HL-60 (cell line): ENCODE measurements at places on chromosomes 11 and 22.

- no peak for DNase-seq
Observed at GRCh38 chr11:13927481-13927880, 35.0 kb upstream of the SPON1 start.

DNA sequence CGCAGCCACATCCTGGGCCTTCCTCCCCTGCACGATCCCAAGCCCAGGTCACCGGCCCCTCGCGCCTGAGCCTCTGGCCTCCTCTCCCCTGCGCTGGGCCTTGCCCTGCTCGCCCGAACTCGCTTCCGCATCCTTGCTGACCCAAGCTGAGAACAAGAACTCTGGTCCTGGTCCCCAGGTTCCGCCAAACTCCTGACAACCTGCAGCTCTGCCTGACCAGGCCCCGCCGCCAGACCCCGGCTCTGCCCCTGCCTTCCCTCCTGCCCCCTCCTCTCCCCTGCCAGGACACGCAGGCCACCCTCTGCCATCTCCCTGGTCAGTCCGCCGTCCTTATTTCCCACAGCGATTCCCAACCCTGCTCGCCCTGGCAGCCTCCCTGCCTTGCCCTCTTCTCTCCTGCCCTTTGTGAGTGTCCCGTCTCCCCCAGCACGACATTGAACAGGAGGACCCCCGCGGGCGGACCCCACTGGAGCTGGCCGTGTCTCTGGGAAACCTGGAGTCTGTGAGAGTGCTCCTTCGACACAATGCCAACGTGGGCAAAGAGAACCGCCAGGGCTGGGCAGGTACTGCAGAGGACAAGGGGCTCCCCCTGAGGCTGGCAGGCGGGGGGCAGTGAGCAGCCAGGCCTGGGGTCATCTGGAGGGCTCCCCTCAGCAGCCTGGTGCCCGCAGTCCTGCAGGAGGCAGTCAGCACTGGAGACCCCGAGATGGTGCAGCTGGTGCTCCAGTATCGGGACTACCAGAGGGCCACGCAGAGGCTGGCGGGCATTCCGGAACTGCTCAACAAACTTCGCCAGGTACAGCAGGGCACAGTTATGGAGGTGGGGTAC is 762 bp downstream of the ANKRD13D start:
- DNase-seq: no peak

- DNase-seq: no peak
Observed at GRCh38 chr22:41480397-41480735, 11.4 kb downstream of the ACO2 start.

DNA sequence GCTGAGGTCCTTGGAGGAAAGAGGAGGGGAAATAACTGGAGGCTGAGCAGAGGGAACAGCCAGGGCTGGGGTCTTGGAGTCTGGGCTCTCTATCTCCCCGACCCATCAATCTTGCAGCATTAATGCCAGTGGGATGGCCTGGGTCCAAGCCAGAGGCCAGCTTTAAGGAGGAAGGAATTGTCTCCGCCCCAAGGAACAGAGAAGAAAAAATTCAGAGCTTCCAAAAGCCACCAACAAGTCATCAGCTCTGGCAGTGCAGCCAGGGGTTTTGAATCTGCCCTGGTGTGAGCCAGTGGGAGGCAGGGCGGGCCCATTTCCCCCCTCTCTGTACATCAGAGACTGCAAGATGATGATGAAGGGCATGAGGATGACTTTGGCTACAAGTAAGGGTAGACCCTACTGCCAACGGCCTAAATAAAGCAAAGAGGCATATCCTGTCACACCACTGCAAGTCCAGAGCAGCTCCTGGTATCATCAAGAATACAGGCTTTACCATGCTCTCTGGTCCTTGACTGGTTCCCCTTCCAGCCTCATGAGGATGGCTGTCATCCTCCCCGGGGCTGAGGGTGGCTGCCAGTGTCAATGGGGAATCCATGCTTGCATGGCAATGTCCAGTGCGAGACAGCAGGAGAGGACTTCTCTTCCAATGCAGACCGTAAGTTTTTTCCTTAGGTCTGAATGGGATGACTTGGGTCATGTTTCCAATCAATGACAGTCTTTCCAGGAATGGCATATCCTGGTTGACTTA is 34.4 kb downstream of the LRRC32 start:
- no peak for DNase-seq

GRCh38 chr11:69443138-69443967 is 38.1 kb upstream of the LINC01488 start:
- peak; percentile 86 for DNase-seq

DNA sequence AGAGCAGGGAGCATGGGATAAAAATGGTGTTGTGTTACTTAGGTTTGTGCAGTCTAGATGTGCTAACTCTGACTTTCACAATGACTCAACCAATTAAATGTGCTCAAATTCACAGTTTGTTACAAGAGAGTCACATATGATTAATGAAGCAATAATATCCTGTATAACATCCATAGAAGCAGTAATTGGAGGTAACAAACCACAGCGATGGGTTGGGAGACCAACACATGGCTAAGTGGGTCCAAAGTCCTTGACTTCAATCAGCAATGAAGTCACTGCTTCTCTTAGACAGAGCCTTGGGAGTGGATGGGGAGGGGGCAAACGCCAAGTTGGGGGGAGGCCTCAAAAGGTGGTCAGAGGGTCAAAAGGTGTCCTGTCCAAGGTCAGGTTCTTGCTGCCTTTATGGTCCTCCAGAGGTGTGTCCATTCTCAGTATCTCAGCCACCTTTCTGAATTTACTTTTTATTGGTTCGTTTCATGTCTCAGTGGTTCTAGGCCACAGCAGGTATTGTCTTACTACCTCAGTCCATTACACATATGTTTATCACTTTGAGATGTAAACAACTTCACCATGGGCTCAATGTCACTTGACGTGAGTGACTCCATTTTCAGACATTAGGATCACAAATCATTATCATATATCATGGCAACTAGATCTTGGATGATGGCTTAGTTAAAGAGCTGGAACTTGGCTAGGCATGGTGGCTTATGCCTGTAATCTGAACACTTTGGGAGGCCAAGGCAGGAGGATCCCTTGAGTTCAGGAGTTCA is 32.4 kb downstream of the SLN start:
- no peak for DNase-seq

GRCh38 chr22:35329114-35329847 is 29.6 kb downstream of the TOM1 start:
- DNase-seq: no peak

DNA sequence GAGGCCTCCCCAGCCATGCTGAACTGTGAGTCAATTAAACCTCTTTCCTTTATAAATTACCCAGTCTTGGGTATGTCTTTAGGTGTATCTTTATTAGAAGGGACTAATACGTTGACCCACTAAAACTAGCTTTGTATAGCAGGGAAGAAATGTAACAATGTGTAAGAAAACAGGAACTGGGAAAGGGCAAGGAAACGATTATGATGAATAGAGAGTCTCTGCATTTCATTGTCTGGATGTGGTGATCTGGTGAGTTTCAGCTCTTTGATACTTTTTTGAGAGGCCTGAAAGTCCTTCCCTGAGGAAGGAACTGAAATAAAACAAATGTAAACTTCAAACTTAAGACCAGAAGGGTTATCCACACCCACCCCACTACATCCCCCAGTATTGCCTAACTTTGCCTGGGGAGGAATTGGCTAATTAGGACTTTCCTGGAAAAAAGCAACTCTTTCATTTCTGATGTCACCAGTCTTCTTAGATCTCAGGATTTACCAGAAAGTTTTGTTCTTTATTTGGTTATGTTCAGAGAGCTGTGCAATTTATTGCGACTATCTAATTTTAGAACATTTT is 119.0 kb downstream of the LDLRAD3 start:
- DNase-seq: no peak

GRCh38 chr22:27494785-27495184 is 306.8 kb downstream of the MN1 start:
- DNase-seq: no peak

- no peak for DNase-seq
Observed at GRCh38 chr11:57071829-57072228, 83.1 kb downstream of the OR5AK2 start.

DNA sequence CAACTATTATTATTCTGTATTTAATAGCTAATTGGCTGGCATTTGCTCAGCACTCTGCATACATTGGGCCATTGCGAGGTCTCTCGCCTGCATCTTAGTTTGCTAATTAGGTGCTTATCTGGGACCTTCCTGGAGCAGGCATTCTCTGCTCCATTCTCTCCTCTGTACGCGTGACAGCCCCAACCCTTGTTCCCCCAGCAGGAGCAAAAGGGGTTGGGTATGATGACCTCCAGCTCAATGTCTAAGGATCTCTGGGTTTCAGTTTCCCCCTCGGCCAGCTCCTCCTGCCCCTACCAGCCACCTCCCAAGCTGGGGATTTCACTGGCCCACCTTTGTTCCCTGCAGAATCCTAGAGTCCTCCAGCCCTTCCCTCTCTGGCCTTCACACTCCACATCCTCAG is 9.7 kb upstream of the LGALS2 start:
- DNase-seq: no peak

- DNase-seq: no peak
Observed at GRCh38 chr11:77113382-77114088, 10.9 kb downstream of the OMP start.

GRCh38 chr11:125344846-125345420 is 151.1 kb downstream of the FEZ1 start:
- no peak for DNase-seq

DNA sequence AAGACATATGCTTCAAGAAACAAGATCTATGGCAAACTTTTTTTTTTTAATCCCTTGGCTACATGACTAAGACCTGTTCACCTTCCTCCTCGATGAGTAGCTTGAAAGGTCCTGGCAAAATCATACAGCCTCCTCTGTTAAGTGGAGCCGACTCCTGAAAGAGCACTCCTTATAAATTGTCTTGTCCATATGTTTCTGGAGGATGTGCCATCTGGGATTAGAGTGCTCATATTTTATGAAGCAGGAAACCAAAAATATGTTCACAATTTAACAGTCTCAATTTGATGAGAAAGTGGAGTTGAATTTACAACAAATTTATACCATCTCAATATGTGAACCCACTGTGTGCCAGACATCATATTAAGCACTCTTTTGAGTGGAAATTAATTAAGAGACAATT is 912.1 kb upstream of the FAT3 start:
- DNase-seq: no peak

- no peak for DNase-seq
Observed at GRCh38 chr22:31588970-31589675, 72.9 kb downstream of the PISD start.

DNA sequence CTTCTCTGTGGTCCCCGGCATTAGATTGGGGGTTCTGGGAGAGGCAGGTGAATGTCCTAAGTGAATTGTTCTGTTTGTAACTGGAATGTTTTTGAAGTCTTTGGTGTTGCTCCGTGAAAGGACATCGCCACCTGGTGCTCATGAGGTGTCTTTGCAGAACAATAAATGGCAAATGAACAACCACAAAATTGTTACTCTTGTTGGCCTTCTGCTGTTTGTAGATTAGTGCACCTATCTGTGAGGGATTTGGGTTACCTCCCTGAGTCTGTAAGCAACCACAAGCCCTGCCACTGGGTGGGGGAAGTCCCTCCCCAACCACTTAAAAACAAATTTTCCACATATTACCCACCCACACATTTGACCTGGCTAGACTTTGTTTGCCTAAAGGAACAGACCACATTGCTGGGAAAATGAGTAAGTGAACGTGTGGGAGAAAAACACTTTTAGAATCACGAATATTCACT is 4.7 kb downstream of the MPEG1 start:
- DNase-seq: peak; percentile 45

DNA sequence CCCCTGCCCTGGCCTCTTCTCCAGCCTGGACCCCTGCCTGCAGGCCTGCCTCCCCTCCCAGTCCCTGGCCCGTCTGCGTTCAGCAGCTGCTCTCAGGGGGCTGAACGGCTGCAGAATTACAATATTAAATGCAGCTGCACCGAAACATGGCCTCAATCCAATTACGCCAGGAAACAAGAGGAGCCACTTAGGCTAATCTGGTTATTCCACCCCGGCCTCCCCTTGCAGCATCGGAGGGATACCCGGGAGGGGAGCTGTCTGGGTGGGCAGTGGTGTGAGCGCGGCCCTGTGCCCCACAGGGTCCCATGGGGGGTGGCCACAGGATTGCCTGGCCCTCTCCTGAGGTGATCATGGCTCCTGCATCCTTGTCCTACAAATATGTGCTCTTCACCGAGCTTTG is 42.6 kb downstream of the FLRT1 start:
- no peak for DNase-seq

GRCh38 chr11:30458541-30458940 is 127.6 kb downstream of the MPPED2 start:
- DNase-seq: no peak

GRCh38 chr11:102513869-102514268 is 16.7 kb downstream of the MMP7 start:
- peak; percentile 11 for DNase-seq

DNA sequence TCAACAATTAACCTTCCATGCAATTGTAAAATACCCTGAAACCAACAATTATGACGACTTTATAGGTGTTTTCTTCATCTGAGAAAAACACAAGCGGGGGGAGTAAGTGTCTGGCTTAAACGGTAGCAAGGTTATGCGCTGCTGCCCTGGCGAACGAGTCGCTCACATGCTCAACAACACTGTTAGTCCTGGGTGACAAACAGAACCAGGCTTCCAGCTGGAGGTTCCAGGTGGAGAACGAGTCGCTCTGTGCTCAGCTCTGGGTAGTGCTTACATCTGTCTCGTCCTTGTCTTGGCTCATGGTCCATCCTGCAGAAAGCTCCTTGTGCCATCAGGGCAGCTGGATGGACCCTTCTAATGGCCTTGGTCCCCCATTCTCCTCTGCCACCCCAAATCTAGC is 48.2 kb downstream of the PC start:
- DNase-seq: no peak

DNA sequence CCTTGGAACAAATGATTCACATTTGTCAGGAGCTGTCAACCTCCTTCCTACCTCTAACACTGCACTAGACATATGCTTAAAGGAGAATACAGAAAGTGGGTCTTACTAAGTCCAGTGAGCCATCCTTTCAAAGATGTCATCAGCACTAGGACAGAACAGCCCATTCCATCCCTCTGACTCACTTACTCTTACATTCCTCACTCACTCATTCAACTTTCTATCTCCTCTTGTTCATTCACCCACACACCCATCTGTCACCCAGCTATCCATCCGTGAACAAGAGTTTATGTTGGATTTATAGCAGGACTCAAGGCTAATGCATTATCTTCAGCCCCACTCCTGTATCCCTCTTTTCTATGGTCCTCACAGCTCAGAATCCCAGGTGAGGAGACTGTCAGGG is 9.1 kb downstream of the INSC start:
- no peak for DNase-seq

DNA sequence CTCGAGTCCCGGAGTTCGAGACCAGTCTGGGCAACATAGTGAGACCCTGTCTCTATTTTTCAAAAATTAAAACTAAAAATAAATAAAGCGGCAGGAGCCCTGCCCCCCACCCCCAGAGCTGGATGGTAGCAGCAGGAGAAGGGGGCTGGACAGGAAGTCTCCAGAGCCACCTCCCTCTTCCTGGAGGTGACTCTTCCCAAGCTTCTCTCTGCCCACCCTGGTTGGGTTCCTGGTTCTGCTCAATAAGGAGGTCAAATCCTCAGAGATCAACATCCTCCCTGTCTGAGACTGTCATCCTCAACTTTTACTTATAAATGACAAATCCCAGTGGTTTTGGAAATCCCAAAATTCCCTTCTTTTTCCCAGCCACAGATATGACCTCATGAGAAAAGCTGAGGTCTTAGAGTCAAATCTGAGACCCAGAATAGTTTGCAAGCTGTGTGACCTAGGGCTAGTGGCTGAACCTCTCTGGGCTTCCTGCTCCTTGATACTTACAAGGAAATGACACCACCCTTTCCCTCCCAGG is 987 bp downstream of the C1QTNF6 start:
- DNase-seq: no peak

GRCh38 chr22:38694049-38694448 is 6.7 kb downstream of the JOSD1 start:
- DNase-seq: no peak
